ENCODE measurements at places on chromosomes 16 and 17.

- no peak for DNase-seq
Observed at GRCh38 chr17:39953471-39953888, 9.3 kb upstream of the GSDMA start.

- DNase-seq, result no peak
Observed at GRCh38 chr17:3613124-3613523, 3.9 kb upstream of the TRPV1 start.

- DNase-seq, result no peak
Observed at GRCh38 chr16:90072442-90073105, 4.6 kb downstream of the PRDM7 start.

- no peak for DNase-seq
Observed at GRCh38 chr17:1034652-1035210, 37.8 kb downstream of the TIMM22 start.

DNA sequence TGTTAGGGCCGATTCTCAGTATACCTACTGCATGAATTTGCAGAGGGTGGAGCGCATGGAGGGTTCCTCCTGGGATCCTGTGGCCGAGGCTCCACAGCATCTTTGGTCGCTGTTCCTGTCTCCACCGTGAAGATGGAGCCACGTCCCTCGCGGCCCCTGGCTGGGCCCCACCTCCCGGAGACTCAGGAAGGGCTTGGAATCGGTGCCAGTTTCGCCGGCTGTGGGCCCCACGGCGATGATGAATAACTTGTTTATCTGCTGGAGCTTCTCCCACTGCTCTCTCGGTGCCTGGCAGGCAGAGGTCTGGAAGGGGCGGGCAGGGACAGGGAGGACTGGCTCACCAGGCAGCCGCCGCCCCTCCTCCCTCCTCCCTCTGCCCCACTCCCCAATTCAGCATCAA is 8.1 kb downstream of the SLC5A11 start:
- peak; percentile 28 for DNase-seq

DNA sequence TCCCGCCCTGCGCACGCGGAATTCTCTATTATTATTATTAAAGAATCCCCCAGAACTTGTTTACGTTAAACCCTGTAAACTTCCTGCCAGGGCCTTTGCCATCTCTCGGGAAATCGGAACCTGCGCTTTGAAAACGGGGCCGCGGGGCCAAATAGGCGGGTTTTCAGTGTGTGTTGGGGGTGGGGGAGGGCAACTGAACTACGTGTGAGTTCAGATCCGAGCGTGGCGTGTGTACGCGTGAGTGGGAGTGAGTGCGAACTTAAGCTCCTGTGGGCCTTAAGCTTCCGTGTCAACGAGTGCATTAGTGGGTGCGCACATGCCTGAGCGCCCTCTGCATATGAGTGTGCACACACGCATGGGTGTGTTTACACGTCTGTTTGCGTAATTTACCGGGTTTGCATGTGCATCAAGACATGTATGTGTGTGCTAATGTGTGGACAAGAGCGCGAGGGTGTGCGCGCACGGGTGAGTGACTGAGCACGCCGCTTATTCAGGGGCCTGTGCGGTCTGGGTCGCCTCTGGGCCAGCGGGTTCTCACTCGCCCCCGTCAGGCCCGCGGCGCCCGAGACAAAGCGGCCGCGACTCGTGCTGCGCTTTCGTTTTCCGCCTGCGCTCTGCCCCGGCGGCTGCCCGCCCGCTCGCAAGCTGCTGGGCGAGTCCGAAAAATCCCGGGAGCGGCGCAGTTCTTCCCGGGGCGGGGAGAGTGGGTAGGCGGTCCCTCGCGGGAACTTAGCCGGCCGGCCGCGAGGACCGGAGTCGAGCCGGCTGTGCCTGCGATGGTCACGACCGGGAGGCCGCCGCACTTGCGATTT is 1.2 kb upstream of the FOXF1 start:
- DNase-seq, result no peak

DNA sequence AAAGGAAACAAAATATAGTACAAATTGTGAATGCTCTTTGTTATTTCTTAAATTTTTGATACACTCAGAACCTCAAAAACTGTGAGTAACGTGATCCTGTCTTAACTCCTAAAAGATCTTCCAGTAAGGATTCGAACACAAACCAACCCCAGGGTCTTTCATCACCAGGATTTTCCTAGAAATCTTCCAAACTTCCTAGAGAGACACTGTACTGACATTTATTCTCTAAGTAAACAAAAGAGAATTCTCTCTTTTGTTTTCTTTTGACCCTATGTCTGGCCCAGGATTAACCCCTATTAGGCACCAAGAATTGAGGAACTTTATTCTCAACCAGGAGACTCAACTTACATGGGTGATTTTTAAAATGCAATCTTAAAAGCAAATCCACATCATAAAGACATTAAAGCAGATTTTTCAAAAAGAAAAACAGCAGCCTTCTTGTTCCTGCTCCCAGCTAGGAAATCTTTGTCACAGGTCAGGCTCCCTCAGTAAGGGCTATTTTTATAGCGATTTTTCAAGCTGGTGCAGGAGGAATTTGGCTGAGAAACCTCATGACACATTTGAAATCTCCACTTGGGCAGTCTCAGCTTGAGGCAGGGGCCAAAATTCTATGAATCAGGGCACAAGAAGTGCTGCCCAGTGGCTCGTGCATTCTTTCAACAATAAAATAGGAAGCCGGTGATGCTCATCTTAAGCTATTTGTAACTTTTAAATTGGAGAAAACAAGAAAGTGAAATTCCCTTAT is 6.2 kb upstream of the SMG1 start:
- DNase-seq, result no peak

DNA sequence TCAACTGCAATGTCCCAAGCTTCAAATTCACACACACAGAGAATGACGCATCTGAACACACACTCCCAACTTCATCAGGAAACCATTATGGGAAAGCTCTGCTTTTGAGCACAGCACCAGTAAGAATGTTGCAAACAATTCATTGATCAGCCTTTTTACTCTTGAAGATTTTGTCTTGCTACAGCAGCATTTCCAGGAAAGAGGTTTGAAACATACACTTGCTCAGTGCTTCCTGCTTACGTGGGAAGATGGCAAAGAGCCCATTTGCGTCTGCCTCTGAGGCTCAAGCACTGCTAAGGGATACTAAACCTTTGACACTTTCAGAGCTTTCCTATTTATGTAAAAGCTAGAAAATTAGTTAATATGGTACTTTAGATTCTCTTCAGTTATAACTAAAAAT is 77.2 kb upstream of the MON1B start:
- DNase-seq, result no peak

GRCh38 chr16:46975165-46975564 is 1.7 kb upstream of the DNAJA2 start:
- DNase-seq, result no peak

DNA sequence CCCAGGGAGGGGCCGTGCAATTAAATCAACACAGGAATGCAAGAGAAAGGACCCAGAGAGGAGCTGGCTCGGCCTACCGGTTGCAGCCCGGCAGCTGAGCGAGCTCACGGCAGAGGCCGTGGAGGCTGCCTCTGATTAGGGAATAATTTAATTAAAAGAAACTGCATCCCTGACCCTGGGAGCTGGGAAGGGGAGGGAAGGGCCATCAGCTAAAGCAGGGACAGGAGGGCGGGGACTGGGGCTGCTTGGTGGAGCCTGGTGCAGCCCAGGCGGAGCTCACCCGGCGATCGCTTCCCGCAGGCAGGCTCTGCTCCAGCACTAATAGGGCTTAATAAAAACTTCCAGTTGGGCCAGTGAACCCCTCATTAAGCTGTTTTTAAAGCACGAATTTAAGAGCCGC is 43.4 kb downstream of the LMF1 start:
- DNase-seq, result no peak

- DNase-seq, result no peak
Observed at GRCh38 chr17:1025733-1026598, 29.0 kb downstream of the TIMM22 start.

DNA sequence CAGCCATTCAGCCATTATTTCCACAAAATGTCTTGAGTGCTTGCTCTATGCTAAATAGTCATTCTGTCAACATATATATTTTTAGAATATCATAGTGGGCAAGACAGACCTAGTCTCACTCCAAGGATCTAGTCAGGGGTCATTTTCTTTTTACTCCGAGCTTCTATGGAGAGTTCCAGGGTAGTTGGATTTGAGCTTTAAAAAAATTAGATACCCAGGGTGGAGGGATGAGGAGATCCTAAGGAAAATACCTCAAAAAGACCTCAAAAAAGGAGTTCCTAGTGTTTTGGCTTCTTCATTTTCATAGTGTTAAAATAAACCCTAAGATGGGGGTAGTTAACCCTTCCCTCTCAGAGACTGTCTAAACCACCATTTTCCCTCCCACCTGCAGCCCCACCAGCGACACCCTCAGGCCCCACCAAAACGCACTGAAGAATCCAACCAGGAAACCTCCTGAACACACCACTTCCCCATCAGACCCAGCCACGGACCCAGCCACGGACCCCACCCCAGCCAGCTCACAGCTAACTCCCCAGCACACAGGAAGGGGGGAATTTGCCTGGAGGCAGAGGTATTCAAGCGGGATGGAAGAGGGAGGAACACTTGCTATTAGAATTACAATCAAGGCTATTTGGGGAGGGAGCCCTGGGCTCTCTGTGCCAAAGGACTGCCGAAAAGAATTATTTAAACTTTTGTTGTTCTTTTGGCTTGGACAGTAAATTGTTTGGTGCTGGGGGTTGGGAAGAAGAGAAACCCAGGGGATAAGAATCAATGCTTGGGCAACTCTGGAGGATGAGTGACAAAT is 2.2 kb downstream of the ETV4 start:
- DNase-seq, result no peak

DNA sequence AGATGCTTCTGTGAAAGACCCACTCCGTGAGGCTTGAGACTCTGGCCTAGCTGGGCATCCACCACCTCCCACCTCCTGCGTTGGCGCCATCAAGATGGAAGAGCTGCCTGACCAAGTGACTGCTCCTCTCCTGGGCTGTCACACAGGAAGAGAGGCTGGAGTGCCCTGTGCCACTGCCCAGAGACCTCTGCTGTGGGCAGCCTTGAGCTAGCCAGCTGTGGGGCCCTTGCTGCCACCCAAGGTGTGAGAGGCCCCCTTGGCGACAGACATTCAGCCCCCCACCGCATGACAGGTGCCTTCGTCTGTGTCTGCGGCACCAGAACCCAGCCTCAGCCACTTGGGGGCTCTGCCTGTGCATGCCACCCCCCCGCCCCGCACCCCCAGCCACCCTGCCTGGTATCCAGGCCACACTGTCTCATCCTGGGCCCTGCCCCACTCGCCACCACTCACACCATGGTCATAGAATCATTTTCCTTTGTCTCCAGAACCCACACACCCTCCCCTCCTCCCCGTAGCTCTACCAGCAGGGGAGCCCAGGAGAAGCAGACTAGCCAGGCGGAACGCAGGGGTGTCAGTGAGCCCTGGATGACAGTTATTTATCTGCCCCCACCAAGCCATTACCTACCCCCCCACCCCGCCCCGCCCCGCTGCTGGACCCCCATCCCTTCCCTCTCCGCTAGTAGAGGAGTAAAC is 120.9 kb upstream of the LHX1 start:
- DNase-seq, result no peak

DNA sequence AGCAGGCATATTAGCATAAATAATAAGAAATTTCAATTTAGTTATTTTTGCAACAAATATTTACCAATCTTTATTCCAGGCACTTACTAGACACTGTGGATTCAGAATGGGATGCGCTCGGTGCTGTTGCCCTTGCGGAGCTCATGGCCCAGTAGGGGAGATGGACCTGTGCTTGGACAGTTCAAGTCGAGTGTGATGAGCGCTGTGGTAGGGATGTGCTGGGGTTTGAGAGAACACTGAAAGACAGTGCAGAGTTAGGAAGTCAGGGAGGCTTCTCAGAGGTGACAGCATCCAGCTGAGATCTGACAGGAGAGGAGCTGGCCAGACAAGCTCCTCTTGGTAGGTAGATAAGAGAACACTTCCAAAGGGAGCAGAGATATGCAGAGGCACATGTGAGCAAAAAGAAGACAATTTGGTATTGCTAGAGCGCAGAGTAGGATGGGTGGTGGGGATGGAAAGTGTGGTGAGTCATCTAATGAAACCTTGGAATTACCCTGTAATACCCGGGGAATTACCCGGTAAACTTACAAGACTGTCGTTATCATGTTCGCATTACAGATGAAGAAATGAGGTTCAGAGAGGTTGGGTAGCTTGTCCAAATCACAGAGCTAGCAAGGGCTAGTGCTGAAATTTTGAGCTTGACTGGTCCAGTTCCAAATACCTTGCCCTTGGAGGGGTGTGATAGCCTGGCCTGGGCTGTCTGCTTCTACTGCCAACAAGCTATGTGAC is 298.1 kb upstream of the N4BP1 start:
- no peak for DNase-seq

DNA sequence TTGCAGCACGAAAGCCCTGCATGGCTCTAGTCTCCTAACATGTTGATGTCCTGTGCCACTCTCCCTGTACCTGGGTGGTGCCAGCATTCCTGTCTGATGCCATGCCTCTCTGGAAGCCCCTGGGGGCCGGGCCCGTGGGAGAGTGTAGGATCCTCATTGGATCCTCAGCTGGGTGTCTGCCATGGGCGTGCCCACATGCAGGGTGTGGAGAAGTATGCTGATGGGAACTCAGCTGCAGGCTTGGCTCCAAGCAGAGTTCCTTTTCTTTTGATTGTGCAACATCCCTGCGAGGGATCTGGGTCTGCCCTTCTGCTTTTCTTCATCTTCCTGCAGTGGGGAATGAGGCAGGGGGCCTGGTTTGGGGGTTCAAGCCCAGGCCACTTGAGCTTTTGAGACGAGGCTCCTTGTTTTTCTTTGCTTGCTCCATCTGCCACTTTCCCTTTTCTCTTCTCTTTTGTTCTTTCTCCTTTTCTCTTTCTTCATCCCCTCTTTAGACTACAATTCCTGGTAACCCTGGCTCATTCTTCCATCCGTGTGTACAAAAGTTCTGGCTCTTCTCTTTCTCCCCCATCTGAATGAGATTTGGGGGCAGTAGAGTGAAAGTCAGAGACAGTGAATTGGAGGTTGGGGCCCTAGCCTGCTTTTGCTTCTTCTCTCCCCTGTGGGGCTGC is 32.9 kb downstream of the KSR1 start:
- DNase-seq, result no peak

DNA sequence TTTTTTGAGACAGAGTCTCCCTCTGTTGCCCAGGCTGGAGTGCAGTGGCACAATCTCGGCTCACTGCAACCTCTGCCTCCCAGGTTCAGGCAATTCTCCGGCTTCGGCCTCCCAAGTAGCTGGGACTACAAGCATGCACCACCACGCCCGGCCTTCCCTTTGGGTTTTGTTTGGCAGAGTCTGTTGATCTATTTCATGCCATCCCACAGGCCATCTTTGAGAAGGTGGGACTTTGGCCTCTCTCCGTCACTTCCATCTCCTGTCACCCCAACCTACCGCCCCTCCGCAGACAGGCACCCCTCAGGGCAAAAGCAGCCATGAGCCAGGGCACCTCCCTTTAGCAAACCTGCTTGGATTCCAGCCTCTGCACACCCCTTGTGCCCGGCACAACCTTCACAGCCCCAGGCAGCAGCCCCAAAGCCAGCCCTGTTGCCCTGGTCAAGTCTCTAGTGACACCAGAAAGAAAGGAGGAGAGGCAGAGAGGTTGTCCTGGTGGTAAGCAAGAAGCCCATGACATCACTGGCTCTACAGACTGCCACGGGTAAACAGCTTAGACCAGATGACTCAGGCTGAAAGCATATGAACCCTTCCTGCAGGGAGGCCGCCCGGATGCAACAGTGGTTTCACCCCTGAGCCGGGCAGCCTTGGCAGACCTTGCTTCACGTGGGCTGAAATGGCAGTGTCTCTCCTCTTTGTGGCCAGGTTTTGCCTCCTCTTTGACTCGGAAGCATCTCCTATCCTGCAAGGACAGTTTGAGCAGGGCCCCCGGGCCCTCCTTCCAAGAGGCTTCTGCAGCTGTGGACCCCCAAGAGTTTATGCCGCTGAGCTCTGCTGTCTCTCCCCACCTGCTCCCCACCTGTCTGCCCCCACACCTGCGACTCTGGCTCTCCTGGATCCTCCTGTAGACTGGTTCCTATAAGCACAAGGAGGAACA is 8.1 kb upstream of the TIMP2 start:
- DNase-seq, result no peak
